ENCODE measurements at places on chromosomes 5 and 9. TPM values are rescaled to one million over a fixed set of nuclear protein-coding genes. Genes with fewer than 3 reads are reported as not detected.

Gene NEUROG1
- total RNA-seq: not detected

Gene SPINK7
- not detected for total RNA-seq

Gene FAM78A
- total RNA-seq: 44.2 TPM

Gene TBC1D9B
- 39.7 TPM for total RNA-seq

GRCh38 chr5:76386360-76386759 is 16.7 kb upstream of the IQGAP2 start:
- DNase-seq: no peak

DNA sequence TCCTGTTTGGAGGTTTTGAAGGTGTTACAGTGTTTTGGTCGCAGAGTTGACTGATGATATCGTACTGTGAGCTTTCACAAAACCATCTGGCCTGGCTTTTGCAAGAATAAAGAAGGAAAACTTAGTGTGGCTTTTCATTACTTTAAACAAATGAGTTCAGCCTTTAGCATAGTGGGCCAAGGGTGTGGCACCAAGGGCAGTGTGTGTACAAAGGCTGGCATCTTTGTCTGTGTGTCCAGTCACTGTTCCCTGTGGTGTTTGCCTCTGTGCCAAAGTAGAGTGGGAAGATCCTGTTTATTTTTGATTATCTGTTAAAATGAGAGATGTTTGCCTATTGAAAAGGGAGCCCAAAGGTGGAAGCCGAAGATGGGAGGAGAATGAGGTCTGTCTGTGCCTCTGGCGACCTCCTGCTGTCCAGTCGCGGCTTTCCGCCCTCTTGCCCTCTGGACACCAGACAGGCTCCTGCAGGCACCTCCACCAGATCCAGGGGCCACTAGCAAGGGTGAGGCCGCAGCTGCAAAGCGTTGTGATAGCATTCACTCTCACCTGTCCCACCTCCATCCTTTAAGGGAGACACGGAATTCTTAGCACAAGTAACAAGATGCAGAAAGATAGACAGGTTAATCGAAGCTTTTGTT is 113.7 kb downstream of the TRIO start:
- DNase-seq: no peak

DNA sequence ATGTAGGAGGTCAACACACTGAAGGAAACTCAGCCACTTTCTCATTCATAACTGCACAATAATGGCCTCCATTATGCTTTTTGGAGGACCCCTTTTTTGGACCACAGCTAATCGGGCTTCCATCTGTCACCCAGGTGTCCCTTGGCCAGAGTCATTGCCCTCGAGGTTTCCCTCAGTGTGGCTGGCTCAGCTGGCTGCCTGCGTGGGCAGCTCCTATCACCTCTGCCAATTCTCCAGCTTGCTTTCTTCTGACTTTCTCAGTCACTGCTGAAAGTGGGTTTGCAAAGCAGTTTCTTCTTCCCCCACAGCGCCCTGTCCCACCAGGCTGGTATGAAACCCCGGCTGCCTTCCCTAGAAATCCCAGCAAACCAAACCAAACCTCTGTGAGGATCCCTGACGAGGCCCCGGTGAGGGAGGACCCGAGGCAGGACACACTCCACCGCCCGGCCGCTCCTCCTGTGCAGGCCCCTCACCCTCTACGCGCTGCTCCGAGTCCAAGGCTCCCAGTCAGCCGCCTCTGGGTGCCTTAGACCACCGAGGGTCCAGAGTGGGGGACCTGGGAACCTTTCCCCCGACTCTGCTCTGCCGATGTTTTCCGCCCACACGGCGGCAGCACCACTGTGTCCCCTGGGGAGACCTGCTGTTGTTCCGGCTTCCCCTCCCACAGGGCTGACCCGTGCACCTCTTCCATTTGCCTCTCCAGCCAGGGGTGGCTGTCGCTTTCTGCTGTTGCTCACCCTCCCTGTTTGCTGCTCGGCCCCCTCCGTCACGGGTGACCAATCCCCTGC is 109.5 kb downstream of the TENT4A start:
- DNase-seq: no peak

GRCh38 chr9:132873403-132873802 is 4.7 kb downstream of the AK8 start:
- no peak for DNase-seq

- no peak for DNase-seq
Measured at GRCh38 chr9:38292480-38292879, 100.0 kb upstream of the ALDH1B1 start.

DNA sequence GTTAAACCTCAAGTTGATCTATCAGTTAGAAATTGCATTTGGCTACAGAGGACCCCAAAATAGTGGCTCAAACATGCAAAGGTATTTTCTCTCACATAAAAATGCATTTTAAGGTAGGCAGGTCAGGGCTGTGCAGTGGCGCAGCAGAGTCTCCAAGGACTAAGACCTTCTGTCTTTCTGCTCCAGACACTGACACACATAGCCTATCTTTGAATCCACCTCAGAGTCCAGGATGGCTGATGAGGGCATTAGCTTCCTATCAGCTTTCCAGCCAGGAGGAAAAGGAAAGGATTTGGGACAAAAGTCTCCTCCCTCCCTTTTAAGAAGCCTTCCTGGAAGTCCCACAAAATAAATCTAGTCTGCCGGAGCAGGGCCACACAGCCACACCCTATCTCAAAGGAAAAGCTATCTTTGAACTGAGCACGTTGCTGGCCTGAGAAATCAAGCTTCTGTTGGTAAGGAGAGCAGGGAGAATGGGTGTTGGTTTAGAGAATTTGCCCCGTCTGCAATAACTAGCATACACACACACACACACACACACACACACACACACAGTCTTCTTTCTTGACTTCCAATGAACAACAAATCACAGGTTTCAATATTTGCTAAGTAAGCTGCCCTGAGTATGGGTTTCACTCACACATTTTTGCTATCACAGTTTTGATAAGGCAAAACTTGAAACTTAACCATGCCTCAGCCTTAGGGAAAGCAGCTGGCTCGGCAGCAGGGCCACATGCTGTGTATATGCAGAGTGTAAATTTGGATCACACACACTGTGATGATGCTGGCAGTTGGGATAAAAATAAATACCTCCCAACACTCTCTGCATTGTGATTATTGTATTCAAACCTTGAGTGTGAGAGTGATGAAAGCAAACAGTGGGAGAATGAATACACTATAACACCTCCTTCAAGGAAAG is 116.6 kb upstream of the MAP3K1 start:
- DNase-seq: no peak

DNA sequence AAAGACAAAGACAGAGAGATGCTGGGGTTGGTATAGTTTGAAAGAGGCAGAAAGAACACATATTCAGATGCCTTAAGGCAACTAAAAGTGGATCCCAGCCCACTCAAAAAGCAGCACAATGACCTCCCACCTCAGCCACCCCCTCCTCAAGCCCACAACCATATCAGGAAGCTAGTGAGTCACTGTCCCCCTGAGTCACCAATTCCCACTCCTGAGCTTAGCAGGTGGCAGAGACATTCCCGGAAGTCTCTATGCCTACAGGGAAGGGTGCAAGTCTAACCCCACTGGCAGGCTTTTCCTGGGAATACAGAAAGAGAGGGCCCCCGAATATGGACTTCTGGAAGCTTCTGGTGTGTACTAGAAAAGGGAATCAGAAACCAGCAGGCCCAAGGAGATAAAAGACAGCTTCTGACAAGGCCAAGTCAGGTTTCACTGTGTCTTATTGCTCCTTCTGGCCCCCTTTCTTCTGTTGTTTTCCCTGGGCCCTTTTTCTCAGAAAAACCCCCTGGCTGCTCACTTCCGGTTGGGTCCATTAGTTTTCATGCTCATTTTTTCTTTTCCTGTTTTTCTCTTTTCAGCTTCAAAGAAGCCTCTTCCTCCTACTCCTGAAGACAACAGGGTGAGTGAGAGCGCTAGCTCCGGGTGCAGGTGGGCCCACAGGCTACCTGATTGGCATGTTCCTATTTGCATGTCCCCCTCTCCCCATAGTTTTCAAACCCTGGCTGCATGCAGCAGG is 36.8 kb downstream of the ITK start:
- DNase-seq: peak; percentile 26

DNA sequence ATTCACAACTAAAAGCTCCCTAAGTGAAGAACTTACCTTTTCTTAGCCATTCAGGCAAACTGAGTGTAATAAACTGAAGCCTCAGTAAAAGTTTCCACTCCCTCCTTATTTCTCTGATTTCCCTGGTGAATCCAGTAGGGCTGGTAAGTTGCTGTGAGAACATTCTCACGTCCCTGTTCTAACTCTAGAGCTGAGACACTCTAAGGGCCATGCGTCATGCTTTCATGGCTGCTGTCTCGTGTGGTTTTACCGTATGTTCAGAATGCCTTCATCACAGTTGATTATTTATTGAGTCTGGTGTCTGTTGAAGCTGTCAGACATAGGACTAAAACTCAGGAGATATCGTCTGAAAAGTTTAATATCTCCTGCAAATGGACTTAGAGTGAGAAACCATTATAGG is 1.3 kb downstream of the OR2S2 start:
- no peak for DNase-seq

DNA sequence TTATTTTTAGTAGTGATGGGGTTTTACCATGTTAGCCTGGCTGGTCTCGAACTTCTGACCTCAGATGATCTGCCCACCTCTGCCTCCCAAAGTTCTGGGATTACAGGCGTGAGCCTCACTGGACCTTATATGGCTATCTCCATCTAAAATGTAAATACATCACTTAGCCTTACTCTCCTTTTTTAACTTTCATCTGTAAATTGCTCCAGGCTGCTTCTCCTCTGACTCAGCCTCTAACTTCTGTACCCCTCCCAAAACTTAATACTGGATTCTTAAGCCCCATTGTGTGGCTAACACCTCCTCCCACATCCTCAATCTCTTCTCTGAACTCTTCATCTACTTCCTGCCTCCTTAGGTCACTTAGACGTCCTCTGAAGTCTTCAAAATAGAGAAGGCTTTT is 4.0 kb downstream of the SNX30 start:
- peak; percentile 85 for DNase-seq

DNA sequence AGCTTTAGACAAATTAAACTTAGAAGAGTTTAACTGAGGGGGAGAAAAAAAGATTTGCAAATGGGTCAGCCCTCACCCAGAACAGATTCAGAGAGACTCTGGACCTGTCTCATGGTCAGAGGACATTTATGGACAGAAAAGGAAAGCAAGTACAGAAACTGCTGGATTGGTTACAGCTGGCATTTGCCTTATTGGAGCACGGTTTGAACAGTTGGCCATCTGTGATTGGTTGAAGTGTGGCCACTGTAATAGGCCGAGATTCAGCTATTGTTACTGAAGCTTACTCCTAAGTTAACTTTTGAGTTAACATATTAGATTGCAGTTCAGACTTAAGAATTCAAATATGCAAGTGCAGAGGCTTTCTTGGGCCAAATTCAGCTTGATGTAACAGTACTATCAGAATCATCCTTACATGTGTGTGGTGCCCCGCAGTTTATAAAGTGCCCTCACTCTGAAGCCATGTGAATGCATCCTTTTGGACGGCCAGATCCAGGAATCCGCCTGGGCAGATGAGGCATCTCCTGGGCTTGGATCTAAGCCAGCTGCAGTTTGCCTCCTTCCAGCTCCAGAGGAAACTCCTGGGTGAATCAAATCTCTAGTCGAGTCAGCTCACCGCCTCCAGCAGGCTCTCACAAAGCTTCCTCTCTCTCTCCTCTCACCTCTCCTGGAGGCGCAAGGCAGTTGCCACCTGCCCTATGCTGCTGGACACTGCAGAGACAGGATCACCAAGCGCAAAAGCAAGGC is 165.2 kb downstream of the ADAMTS12 start:
- DNase-seq: no peak

DNA sequence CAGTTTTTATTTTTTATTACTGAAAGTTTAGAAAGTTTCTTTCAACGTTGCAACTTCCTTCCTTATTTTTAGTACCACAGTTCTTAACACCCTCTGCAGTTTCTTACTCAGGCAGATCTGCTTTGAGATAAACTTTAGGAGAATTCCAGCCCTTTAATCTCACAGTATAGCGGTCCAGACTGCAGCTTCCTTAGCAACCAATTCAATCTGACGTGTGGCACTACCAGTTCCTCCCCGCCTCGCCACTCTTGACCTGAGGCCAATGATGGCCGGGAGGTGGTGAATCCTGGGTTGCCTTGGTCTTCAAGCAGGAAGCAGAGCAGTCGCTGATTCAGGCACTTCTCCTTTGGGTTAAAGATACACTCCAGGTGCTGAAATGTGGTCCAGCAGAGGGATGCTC is 334.3 kb upstream of the TRPC7 start:
- DNase-seq: no peak

Data from CD8-positive, alpha-beta T cell (primary cell).